ENCODE measurements at places on chromosomes 16 and 17.

- H3K4me3 ChIP-seq: no peak overlapping the region
- H3K36me3 ChIP-seq: no peaks in the 10 kb centered on the region
- no peak overlapping the region for H3K27ac ChIP-seq
- DNase-seq: no peak
- H3K27me3 ChIP-seq: peaks cover 11% of the 10 kb centered on the region
- no peaks in the 10 kb centered on the region for H3K4me1 ChIP-seq
Measured at GRCh38 chr17:3693141-3693540, 2.8 kb downstream of the P2RX5 start.

GRCh38 chr16:86951831-86952598 lies 365.2 kb downstream of the C16orf95 start:
- H3K36me3 ChIP-seq: no peaks in the 10 kb centered on the region
- peak; percentile 65 for DNase-seq
- peak overlapping the region; percentile 53 for H3K27ac ChIP-seq

GRCh38 chr16:69012906-69013305 lies 92.5 kb upstream of the HAS3 start:
- H3K4me3 ChIP-seq: no peak overlapping the region
- H3K27ac ChIP-seq: no peak overlapping the region
- no peaks in the 10 kb centered on the region for H3K4me1 ChIP-seq
- H3K36me3 ChIP-seq: no peaks in the 10 kb centered on the region
- H3K27me3 ChIP-seq: no peaks in the 10 kb centered on the region

- no peaks in the 10 kb centered on the region for H3K36me3 ChIP-seq
- no peaks in the 10 kb centered on the region for H3K27me3 ChIP-seq
- DNase-seq: no peak
- H3K27ac ChIP-seq: peak overlapping the region; percentile 3
Measured at GRCh38 chr16:57935904-57936303, 35.0 kb downstream of the CNGB1 start.

DNA sequence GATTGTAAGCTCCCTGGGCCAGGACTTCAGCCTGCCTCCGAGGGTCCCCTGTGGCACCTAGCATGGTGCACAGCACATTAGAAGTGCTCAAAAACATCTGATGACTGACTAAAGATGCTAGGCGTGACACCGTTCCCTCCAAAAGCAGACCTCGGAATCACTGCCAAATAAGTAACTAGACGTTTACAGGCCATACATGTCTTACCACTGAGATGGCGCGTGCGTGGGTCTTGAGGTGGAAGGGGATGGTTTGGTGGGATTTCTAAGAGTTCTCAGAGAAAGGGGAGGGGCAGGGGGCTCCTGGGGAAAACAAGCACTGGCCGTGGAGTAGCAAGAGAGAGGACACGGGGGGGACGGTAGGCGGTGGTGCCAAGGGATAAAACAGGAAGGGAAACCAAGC lies 12.4 kb downstream of the MPO start:
- no peak overlapping the region for H3K27ac ChIP-seq
- H3K36me3 ChIP-seq: no peaks in the 10 kb centered on the region
- peak; percentile 36 for DNase-seq
- no peak overlapping the region for H3K4me3 ChIP-seq
- H3K4me1 ChIP-seq: no peaks in the 10 kb centered on the region

GRCh38 chr17:60159479-60159866 lies 9.7 kb downstream of the CA4 start:
- H3K4me1 ChIP-seq: peaks cover 37% of the 10 kb centered on the region
- DNase-seq: no peak
- no peaks in the 10 kb centered on the region for H3K36me3 ChIP-seq
- no peak overlapping the region for H3K4me3 ChIP-seq

- H3K4me3 ChIP-seq: no peak overlapping the region
- no peak overlapping the region for H3K27ac ChIP-seq
- no peaks in the 10 kb centered on the region for H3K36me3 ChIP-seq
- H3K27me3 ChIP-seq: no peaks in the 10 kb centered on the region
Measured at GRCh38 chr16:12798846-12799245, 4.8 kb downstream of the CPPED1 start.

- peak; percentile 7 for DNase-seq
- no peaks in the 10 kb centered on the region for H3K27me3 ChIP-seq
- H3K36me3 ChIP-seq: no peaks in the 10 kb centered on the region
- H3K27ac ChIP-seq: no peak overlapping the region
- no peak overlapping the region for H3K4me3 ChIP-seq
Measured at GRCh38 chr17:77718669-77718961, 239.9 kb upstream of the TNRC6C start.

- no peaks in the 10 kb centered on the region for H3K36me3 ChIP-seq
- H3K27ac ChIP-seq: no peak overlapping the region
- no peaks in the 10 kb centered on the region for H3K27me3 ChIP-seq
- no peak for DNase-seq
Measured at GRCh38 chr16:84339311-84339710, 29.0 kb upstream of the ATP2C2 start.

GRCh38 chr16:79994418-79994817 lies 393.9 kb upstream of the MAF start:
- H3K36me3 ChIP-seq: no peaks in the 10 kb centered on the region
- H3K27me3 ChIP-seq: no peaks in the 10 kb centered on the region
- no peaks in the 10 kb centered on the region for H3K4me1 ChIP-seq
- no peak for DNase-seq
- H3K4me3 ChIP-seq: no peak overlapping the region

GRCh38 chr16:23392223-23392600 lies 60.8 kb downstream of the COG7 start:
- no peaks in the 10 kb centered on the region for H3K4me1 ChIP-seq
- H3K27me3 ChIP-seq: no peaks in the 10 kb centered on the region
- no peak for DNase-seq
- no peak overlapping the region for H3K27ac ChIP-seq
- H3K36me3 ChIP-seq: peaks cover 44% of the 10 kb centered on the region
- no peak overlapping the region for H3K4me3 ChIP-seq

DNA sequence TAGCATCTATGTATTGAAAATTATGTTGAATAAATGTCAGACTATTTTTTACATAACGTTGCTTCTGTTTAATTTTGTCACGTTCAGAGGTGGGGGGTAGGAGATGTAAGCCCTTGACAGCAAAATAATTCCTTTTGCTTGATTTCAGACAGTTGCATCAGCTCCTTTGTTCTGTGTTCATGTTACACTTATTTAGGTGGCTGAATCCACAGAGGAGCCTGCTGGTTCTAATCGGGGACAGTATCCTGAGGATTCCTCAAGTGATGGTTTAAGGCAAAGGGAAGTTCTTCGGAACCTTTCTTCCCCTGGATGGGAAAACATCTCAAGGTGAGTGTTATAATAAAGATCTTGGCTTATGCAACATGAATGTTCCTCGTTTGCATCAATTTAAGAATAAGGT lies 4.5 kb downstream of the HERPUD1 start:
- H3K27ac ChIP-seq: no peak overlapping the region
- peaks cover 36% of the 10 kb centered on the region for H3K4me1 ChIP-seq
- peaks cover 67% of the 10 kb centered on the region for H3K36me3 ChIP-seq
- H3K4me3 ChIP-seq: no peak overlapping the region

DNA sequence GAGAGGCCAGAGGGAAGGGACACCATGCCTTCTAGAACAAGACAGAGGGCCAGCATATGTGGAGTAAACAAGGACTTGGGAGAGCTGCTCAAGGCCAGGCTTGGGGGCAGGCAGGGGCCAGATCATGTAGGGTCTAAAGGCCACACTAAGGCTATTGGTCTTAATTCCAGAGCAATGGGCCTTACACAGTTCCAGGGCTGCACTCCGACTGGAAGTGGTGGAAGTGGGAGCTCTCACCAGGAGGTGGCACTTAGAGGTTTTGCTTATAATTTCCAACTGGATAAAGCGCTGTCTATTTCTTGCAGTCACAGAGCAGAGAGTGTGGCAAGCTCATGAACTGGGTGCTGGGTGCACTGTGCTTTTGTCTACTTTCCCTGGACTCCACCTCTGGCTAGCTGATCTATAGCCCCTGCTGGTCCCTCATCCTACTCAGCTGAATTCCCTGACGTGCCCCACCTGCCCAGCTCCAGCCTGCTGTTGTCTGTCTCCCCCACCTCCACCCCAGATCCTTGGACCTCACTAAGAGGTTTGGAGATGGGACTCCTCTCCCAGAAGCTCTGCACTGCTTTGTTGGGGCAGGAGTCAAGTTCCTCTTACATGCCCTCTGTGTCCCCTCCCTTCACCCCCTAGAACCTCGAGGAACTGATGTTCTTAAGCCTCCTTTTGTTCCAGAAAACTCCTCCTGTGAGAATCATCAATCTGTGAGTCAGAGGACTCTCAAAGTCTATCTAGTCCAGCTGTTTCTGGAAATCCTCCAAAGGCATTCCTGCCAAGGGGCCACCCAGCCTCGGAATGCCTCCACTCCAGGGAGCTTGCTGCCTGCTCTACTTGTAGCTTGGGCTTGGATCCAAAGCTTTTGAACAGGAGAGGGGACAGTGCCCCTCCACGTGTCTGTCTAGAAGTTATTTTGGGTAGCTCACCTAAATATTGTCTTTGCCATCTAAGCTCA lies 48.1 kb upstream of the KSR1 start:
- DNase-seq: no peak
- no peak overlapping the region for H3K27ac ChIP-seq
- no peaks in the 10 kb centered on the region for H3K27me3 ChIP-seq
- H3K36me3 ChIP-seq: no peaks in the 10 kb centered on the region
- H3K4me1 ChIP-seq: no peaks in the 10 kb centered on the region

GRCh38 chr17:81741049-81741593 lies 29.0 kb downstream of the SLC25A10 start:
- H3K27me3 ChIP-seq: no peaks in the 10 kb centered on the region
- H3K4me1 ChIP-seq: no peaks in the 10 kb centered on the region

DNA sequence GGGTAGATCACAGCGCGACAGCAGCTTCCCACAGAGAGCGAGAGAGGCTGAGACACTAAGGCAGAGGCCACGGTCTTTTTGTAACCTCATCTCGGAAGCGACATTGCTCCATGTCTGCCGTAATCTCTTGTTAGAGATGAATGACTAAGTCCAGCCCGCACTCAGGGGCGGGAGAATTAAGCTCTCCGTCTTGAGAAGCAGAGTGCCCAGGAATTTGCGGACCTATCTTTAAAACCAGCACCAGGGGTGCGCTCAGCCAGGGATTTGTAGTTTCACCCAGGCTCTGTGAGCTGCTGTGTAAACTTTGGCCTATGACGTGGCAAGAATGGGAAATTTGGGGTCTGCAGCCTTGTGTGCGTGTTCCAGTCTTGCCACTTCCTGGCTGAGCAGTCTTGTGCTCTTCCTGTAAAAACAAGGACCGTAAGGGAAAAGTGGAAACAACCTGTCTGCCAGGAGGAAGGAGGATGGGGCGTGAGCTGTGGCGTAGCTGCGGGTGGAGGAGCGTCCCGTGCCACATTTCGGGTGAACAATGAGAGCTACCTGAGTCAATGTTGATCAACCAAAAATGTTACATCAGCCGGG lies 16.0 kb upstream of the JPH3 start:
- no peaks in the 10 kb centered on the region for H3K27me3 ChIP-seq
- no peak overlapping the region for H3K4me3 ChIP-seq
- DNase-seq: no peak

DNA sequence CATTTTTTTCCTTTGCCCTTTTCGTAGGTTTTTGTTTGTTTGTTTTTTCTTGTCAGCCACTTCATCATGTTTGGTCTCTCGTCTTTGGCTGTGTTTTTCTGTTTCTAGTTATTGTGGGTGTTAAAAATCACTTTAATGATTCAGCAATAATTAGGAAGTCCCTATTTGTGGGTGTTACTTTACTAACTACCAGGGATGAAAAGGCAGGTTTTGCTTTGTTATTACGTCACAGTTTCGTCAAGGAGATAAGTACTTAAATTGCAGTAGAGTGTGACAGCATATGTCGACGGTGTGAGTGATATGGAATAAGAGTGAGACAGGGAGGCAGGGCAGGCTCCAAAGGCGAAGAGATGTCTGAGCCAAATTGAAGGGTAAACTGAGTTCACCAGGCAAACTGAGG lies 479.6 kb downstream of the WWOX start:
- no peak for DNase-seq
- H3K36me3 ChIP-seq: no peaks in the 10 kb centered on the region
- no peak overlapping the region for H3K27ac ChIP-seq
- H3K4me1 ChIP-seq: no peaks in the 10 kb centered on the region
- H3K27me3 ChIP-seq: no peaks in the 10 kb centered on the region
- H3K4me3 ChIP-seq: no peak overlapping the region

DNA sequence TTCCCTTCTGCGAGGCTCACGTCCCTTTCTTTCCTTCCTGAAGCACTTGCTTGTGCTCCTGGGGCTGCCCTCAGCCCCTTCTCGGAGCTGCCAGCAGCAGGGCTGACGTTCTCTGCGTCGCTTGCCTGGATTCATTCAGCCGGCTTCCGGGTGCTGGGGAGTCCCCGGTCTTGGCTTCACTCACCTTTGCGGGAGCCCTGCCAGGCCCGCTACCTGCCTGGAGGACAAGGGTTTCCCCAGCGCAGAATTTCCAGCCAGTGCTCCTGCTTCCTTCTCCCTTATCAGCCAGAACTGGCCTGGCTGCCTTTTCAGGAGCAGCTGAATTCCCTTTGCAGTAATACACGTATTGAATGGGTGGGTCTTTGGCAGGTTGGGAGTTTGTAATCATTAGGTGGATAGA lies 22.1 kb upstream of the IL17C start:
- no peak overlapping the region for H3K4me3 ChIP-seq
- H3K4me1 ChIP-seq: no peaks in the 10 kb centered on the region
- DNase-seq: no peak
- no peak overlapping the region for H3K27ac ChIP-seq

- DNase-seq: no peak
- no peak overlapping the region for H3K4me3 ChIP-seq
- no peaks in the 10 kb centered on the region for H3K27me3 ChIP-seq
- H3K36me3 ChIP-seq: no peaks in the 10 kb centered on the region
Measured at GRCh38 chr16:11236461-11237254, 19.3 kb downstream of the SOCS1 start.

- H3K4me3 ChIP-seq: no peak overlapping the region
- no peaks in the 10 kb centered on the region for H3K36me3 ChIP-seq
- H3K4me1 ChIP-seq: no peaks in the 10 kb centered on the region
- no peak overlapping the region for H3K27ac ChIP-seq
Measured at GRCh38 chr16:81713796-81714195, 65.3 kb upstream of the PLCG2 start.

DNA sequence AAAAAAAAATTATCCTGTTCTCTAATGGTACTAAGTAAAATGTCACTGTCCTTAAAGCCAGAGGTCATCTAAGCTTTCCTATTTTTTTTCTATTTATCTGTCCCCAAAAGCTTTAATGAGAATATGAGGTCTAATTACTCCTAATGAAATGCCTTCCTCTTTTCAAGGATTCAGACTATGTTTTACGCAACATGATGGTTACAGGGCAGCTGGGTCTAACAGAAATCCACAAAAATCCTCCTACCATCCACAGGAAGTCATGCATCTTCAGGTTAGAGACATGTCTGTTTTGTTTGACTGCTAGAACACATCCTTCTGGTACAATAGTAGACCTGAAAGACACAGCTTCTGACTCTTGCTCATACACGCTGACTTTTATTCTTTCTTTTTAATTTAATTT lies 29.7 kb upstream of the NSRP1 start:
- H3K27ac ChIP-seq: no peak overlapping the region
- H3K36me3 ChIP-seq: no peaks in the 10 kb centered on the region
- H3K27me3 ChIP-seq: no peaks in the 10 kb centered on the region

Measured in right atrium auricular region (tissue), 2 donors.